ENCODE measurements at places on chromosomes 13 and 19. TPM values are rescaled to one million over a fixed set of nuclear protein-coding genes. Genes with fewer than 3 reads are reported as not detected.

NLRP4 gene
- not detected for polyA plus RNA-seq

LILRB5 gene
- polyA plus RNA-seq = 4.8 TPM

RASL11A gene
- polyA plus RNA-seq = 14.3 TPM

SIGLEC5 gene
- polyA plus RNA-seq = 0.60 TPM

FCER2 gene
- 0.31 TPM for polyA plus RNA-seq

B3GNT8 gene
- 4.4 TPM for polyA plus RNA-seq

MBD3L2B gene
- not detected for polyA plus RNA-seq

CDK8 gene
- 16.8 TPM for polyA plus RNA-seq

ISYNA1 gene
- polyA plus RNA-seq = 92.7 TPM

KRTDAP gene
- polyA plus RNA-seq = 1.8 TPM

KIR2DL4 gene
- polyA plus RNA-seq = not detected
